CD14-positive monocyte (primary cell): ENCODE measurements at places on chromosomes 7 and 10. TPM values are rescaled to one million over a fixed set of nuclear protein-coding genes. Genes with fewer than 3 reads are reported as not detected.

DNA sequence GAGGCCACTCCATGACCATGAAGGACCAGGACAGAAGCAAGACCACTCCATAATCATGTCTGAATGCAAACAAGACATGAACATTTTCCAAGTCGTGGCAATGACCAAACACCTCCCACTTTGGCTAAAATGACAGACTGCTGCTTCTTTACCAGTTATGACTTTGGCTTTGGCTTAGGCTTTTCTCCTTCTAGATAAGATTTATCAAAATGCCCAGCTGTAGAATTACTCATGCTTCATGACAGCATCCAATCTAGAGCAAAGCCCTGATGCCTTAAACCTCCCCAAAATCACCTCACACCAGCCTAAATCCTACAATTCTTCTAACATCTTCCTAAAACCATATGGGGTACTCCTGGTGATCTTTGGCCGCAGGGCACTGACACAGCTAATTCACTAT, 102.1 kb downstream of the VPS41 start:
- no peak for DNase-seq

DNA sequence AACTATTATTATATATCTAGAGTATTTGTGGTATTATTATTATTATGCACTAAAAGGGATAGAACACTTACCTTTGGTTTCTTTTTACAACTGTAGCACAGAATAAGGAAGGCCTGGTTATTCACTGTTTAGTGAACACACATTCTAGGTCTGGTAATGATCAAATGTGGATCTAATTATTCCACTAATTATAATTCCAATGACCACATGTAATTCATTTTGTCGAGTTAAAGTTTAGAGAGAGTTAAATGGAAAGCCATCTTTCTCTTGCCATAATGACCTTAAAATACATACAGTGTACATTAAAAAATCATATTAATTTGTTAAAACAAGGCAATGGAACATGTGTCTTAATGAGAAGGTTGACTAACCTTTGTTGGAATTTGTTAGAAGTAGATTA, 147.8 kb downstream of the SEM1 start:
- DNase-seq, result no peak

- DNase-seq, result no peak
These were observed 447.6 kb upstream of the FOXK1 start for GRCh38 chr7:4234498-4234855.

- no peak for DNase-seq
These were observed 260.7 kb downstream of the BICC1 start for GRCh38 chr10:58773341-58773740.

Gene CACNB2
- polyA plus RNA-seq, result 0.05 TPM

Gene EVX1
- not detected in 2 replicates for polyA plus RNA-seq

Gene GOLGA7B
- polyA plus RNA-seq, result not detected
